CD8-positive, alpha-beta memory T cell (primary cell): ENCODE measurements at places on chromosomes 5 and 9. TPM values are rescaled to one million over a fixed set of nuclear protein-coding genes. Genes with fewer than 3 reads are reported as not detected.

Gene CDH9
- not detected for total RNA-seq

Gene PCDHA3
- not detected for total RNA-seq

Gene IL4
- total RNA-seq = 6.4 TPM

Gene IL9
- 12.5 TPM for total RNA-seq

Gene NPDC1
- 27.5 TPM for total RNA-seq

Gene PCDH12
- 0.33 TPM for total RNA-seq

Gene OR13C5
- not detected for total RNA-seq

Gene CCL27
- 0.35 TPM for total RNA-seq

Gene WNT8A
- total RNA-seq = not detected

Gene KIF4B
- not detected for total RNA-seq

Gene PDE6A
- not detected for total RNA-seq

Gene IFNA13
- total RNA-seq = not detected

Gene MZB1
- total RNA-seq = 5.1 TPM

Gene GPR150
- total RNA-seq = 0.18 TPM

Gene TIFAB
- not detected for total RNA-seq

Gene SEPTIN8
- 38.1 TPM for total RNA-seq

Gene TMEM215
- not detected for total RNA-seq

Gene PDE4D
- total RNA-seq = 18.3 TPM

Gene FAM221B
- not detected for total RNA-seq

Gene APBA1
- 0.13 TPM for total RNA-seq

Gene ARHGAP26
- total RNA-seq = 19.7 TPM

Gene CCNO
- 0.20 TPM for total RNA-seq

Gene GABRA6
- total RNA-seq = not detected

Gene INSL4
- total RNA-seq = not detected

Gene LMX1B
- total RNA-seq = not detected

Gene SLU7
- total RNA-seq = 55.7 TPM

Gene HTR1A
- not detected for total RNA-seq

Gene DOK3
- total RNA-seq = 4.2 TPM

Gene CDKN2A
- total RNA-seq = 4.1 TPM

Gene TRIM36
- total RNA-seq = 0.58 TPM

Gene VCAN
- total RNA-seq = 0.24 TPM

Gene DMRT2
- not detected for total RNA-seq
